ENCODE measurements at places on chromosomes 1 and 21.

- no peak for DNase-seq
These were observed 98.2 kb upstream of the LMO4 start for GRCh38 chr1:87230501-87230900.

GRCh38 chr1:196723325-196724185 lies 51.1 kb upstream of the CFHR3 start:
- DNase-seq = peak; percentile 16

DNA sequence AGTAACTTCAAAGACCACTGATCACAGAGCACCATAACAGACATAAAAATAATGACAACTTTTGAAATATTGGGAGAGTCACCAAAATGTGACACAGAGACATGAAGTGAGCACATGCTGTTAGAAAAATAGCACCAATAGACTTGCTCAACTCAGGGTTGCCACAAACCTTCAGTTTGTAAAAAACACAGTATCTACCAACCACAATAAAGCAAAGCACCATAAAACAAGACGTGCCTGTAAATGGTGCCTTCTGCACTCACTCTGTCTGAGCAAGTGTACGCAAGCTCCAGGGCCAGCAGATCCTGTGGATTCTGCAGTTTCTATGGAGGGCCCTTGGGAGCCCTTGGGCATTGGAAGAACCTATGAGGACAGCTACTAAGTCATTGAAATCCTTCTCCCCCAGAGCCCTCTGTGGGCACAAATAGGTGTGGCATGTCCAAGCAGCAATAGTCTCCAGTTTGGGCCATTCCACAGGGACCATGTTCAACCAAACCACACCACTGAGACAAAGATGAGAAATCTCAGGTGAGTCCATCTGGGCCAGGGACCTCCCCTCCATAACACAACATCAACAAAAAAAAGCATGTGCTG lies 116.9 kb upstream of the RAB4A start:
- no peak for DNase-seq

GRCh38 chr1:235857756-235858155 lies 8.9 kb downstream of the LYST start:
- DNase-seq = no peak

GRCh38 chr1:220711056-220711809 lies 21.1 kb downstream of the C1orf115 start:
- no peak for DNase-seq

GRCh38 chr1:6523566-6523965 lies 30.7 kb downstream of the NOL9 start:
- DNase-seq = no peak

- DNase-seq = no peak
These were observed 2.1 kb downstream of the MYOM3 start for GRCh38 chr1:24109686-24110475.

DNA sequence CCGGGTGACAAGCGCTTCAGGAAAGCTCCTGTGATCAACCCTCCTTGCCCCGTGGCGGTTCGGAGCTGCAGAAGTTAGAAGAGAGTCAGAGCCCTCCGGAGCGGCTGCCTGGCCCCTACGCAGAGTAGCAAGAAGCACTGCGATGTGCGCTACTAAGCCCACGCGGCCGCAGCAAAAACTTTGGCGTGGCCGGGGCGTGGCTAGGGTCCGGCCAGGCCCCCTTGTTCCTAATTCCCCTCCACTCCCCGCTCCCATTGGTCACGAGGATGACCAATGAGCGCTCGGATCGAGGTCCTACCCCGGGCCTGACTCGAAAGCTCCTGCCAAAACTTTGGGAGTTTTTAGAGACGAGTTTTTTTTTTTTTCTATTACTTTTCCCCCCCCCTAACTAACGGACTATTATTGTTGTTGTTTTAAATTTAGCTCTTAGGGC lies at the start of gene HLX:
Gene HLX, plus strand, starts transcription at position 368 of the 433 bp plus-strand sequence. CDS start 415 bp downstream, outside the sequence.
- DNase-seq = peak; percentile 24

DNA sequence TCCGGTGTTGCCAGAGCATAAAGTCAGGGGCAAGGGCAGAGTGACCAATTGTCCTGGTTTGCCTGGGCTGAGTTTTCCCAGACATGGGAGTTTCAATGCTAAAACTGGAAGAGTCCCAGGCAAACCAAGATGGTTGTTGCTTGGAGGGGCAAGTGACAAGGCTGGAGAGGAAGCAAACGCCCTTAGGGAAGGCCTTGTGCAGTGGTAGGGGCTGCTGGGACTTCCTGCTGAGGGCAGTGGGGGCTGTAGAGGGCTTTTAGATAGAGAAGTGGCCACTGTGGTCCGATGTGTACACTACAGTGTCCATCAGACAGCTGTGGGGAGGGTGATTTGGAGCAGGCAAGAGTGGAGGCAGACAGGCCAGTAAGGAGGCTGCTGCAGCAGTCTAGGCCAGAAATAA lies 7.0 kb upstream of the CELA2A start:
- no peak for DNase-seq

DNA sequence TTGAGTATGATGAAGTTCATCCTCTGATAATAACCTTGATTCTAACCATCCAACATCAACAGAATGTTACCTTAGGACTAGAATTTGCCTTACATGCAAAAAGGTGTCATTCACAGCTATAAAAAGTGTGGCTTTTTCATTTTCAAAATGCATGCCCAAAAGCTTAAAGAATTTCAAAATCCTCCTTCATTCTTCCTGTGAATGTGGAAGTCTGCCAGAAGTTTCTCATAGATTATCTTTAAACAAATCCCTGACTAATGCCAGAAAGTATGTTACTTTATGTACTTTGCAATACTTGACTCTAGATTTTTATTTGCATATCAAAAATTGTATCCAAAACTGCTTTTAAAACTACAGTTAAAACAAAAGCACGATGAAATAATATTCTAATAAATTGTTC lies 270.6 kb upstream of the ZRANB2 start:
- no peak for DNase-seq

DNA sequence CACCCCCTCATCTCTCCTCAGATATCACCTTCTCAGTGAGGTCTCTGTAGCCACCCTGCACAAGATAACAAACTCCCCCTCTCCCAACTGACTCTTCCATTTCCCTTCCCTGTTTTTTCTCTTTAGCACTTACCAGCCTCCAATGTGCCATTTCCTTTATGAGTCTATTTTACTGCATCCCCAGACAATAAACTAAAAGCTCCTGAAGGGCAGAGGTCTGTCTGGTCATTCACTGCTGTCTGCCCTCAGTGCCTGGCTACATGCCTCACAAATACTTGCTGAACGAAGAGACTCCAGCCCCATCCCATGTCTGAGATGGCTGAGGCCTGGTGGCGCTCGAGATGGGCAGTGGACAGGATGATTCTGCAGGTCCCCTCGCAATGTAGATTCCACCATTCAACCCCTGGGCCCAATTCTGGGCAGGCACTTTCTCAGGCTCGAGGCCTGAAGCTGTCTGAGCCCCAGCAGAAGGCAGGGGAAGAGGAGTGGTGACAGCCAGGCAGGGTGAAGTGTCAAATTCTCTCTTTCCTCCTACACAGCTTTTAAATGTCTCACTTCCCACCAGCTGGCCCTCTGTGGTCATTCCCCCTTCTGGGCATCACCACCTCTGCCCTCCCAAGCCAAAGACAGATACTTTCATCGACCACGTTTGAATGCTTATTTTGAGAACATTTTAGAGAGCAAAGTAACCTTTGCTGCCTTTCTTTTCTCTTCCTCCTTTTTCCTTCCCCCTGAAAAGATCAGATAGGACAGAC lies 6.6 kb downstream of the LRRN2 start:
- no peak for DNase-seq

GRCh38 chr1:108624069-108624468 lies 36.8 kb downstream of the HENMT1 start:
- DNase-seq = no peak

- DNase-seq = no peak
These were observed 54.1 kb downstream of the DSCAM start for GRCh38 chr21:40792691-40793456.

GRCh38 chr1:200438911-200439310 lies 29.1 kb upstream of the ZNF281 start:
- DNase-seq = no peak

GRCh38 chr1:72438270-72438669 lies 155.9 kb upstream of the NEGR1 start:
- no peak for DNase-seq

DNA sequence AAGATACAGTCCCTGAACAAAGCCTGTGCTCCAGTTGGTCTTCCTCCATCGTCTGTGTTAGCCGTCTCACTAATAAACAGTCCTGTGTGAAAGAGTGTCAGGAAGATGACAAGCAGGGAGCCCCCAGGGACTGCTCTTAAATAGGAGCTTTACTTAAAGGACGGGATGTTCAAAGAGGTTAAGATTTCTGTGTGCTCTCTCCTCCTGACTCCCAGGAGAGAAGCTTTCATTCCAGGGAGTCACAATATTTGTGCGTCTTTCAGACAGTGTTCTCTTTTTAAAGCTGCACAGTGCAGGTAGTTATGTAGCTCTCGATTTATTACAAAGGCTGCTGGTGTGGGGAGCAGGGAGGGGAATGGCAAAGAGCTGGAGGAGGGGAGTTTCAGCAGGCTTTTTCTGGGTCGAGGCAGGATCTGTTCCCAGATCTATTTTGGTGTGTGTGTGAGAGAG lies 43.5 kb downstream of the STYXL2 start:
- no peak for DNase-seq

GRCh38 chr1:1862905-1863547 lies 27.9 kb downstream of the GNB1 start:
- DNase-seq = no peak

DNA sequence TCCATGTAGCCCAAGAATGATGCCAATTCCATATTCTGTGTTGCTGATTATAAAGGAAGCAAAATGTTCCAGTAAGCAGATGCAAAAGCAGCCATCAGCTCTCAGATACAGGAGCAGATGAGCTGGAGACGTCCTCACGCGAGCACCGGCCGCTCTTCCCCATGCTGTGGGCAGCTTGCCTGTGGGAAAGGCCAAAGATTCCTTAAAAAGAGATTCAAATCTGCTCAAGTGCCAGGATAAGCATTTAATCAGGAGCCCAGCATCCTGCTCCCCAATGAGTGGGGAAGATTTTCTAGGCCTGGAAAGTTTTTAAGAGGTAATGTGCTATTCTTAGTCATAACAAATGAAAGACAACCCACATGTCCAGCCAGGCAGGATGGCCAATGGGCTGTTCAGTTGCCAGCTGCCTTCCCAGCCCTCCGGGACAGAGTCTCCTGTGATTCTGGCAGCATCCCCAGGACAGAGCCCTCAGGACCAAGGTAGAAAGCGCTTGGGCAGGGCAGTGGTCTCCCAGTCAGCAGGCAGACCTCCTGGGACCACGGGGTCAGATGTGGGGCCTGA lies 108.2 kb upstream of the TMPRSS2 start:
- DNase-seq = no peak

GRCh38 chr1:147625362-147625995 lies 44.8 kb downstream of the ACP6 start:
- no peak for DNase-seq

- no peak for DNase-seq
These were observed 25.2 kb downstream of the CCN1 start for GRCh38 chr1:85605484-85606413.

GRCh38 chr1:28682840-28683239 lies 14.3 kb downstream of the GMEB1 start:
- DNase-seq = no peak

DNA sequence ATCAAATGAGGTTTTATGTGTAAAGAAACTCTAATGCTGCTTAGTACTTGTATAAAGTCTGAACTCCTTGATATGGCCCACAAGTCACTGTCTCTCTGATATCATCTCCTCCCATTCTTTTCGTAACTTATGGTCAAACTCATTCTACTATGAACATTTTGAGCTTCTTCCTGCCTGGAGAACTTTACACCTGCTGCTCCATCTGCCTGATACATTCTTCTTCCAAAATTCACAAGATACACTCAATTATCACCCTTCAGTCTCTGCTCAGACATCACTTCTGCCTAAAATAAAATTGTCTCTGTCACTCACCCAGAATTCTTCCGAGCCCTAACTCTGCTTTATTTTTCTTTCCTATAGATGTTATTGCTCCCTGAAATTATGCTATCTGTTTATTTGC lies 192.8 kb upstream of the LYPLAL1 start:
- no peak for DNase-seq

DNA sequence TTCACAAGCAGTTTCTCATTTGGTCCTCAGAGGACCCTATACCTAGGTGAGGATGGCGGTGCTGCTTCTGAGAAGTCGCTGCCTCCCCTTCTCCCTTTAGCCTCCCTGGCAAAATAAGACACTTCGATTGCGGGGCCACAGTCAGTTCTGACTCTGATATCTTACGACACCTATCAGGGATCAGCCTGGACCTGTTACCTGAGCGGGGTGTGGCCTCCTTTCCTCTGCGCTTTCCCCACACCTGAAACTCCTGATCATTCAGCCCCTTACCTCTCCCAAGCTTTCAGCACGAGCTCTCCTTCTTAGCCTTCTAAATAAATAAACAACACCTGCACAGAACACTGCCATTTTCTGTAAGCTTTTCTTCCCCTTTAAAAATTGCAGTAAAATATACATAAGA lies 24.6 kb upstream of the GPR137B start:
- no peak for DNase-seq

GRCh38 chr1:34019741-34020552 lies 145.1 kb downstream of the CSMD2 start:
- no peak for DNase-seq

DNA sequence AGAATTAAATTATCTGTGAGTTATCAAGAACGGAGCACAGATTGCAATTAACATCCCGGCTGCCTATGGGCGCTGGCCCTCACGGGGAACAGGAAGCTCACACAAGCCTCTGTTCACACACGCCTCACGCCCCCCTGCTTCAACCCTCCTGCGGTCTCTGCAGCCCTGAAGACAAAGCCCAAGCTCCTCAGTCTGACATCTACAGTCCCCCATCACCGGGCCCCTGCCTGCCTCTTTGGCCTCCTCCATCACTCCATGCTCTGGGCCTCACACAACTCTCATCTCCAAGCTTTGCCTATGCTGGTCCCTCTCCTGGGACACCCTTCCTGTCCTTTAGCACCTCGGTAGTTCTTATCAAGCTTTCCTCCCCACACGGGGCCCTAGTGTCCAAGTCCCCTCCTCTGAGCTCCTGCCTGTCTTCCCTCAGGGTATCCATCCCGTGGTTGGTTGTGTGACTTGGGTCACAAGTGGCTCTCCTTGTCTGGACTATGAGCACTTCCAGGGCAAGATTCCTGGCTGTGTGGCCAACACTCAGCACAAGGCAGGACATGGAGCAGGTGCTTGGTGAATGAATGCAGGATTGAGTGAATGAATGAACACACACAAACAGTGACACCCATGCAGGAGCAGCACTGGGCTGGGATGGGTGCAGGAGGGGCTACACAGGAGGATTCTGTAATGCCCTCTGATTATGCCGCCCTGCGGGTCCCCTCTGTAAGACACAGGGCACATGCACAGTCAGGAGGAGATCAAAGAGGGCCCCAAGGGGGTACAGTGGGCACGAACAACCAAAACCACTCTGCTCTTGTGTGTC lies 116.1 kb downstream of the DMRTB1 start:
- no peak for DNase-seq

DNA sequence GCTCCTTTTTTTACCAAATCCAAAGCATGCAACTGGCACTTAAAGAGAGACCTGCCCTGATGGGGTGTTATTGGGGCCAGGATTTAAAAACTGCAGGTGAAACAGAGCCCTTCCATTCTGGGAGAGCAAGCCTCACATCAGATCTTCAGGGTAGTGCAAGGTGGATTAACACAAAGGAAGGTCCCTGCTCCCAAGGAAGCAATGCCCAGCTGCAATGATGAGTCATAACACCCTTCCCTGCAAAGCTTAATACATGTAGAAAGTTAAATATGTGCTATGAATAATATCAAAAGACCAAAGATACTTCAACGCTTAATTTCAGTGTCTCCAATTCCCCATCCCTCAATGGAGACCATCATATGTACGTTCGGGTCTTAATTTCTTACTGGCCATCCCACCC lies 508.0 kb downstream of the OMA1 start:
- no peak for DNase-seq

GRCh38 chr1:158371188-158371953 lies 17.7 kb downstream of the CD1E start:
- peak; percentile 6 for DNase-seq

GRCh38 chr1:51621161-51621560 lies 4.3 kb downstream of the OSBPL9 start:
- no peak for DNase-seq

Measured in stimulated activated CD4-positive, alpha-beta T cell treated with anti-CD3 and anti-CD28 coated beads, Interleukin-4, amount 100 ng/mL, for 48 hours (primary cell).